ENCODE measurements at places on chromosomes 6 and 20. TPM values are rescaled to one million over a fixed set of nuclear protein-coding genes. Genes with fewer than 3 reads are reported as not detected.
A peak's percentile ranks its signal among the peaks of the same experiment; 100 is the strongest.

- no peak for DNase-seq
Measured at GRCh38 chr6:1233924-1234323, 78.0 kb upstream of the FOXQ1 start.

DNA sequence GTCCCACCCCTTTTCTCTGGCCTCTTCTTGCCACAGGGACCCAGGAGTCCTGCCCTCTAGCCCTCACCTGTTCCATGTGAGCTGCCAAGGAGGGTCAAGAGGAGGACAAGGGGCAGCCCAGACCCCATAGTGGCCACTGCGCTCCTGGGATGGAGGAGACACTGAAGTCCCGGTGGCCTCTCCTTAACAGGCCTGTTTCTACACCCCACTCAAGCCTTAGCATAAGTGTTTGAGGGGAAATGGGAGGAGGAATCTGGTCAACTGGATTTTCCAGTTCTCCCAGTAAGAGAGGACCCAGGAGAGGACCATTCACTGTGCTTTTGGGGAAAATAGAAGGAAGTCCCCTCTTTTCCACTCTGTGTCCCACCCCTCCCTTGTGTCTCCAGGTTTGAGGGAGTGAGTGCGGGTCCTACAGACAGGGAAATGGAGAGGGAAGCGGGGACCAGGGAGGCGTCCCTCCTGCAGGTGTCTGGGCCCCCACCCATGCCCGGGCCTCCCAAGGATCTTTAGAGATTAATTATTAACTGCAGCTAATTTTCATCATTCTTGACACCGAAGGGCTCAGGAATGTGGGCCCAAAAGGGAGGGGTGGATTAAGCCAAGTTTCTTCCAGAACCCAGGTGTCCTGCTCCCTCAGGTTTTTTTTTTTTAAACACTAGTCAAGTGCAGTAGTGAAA, at the start of gene SFTA2:
TSS of gene SFTA2 (minus strand) at position 202 of the 677 bp plus-strand sequence. CDS start at position 128, 74 bp downstream.
- DNase-seq: no peak

- no peak for DNase-seq
Measured at GRCh38 chr20:54843431-54843830, 368.0 kb downstream of the DOK5 start.

DNA sequence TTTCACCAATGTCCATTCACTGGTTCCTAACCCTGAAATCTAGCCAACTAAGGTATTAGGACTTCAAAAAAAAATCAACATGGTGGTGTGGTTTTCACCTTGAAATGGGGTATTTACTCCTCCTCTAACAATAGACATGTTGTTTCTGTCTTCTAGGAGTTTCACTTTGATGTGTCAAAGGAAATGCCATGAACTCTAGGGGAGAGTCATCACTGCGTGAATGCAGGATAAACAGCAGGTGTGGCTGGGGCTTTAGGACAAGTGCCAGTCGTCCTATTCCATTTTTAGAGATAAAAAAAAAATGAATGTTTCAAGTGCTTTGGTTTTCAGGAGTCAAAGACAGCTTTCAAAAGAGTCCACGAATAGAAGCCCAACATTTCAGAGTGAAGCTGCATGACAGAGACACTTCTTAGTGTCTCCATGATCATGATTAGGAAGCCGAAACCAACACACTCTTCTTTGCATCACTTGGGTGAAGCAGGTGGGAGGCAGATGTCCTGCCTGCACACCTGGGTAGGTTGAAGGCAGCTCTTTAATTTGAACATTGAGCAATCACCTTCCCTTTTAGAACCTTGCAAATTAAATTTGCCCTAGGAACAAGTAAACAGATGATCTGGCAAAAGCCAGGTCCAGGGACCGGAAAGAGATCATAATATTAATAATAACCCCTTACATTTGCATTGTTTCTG, 328.5 kb upstream of the PRDM1 start:
- no peak for DNase-seq

GRCh38 chr6:161141173-161141572, 132.7 kb downstream of the AGPAT4 start:
- DNase-seq: no peak

- no peak for DNase-seq
Measured at GRCh38 chr6:68559070-68559469, 76.0 kb upstream of the ADGRB3 start.

DNA sequence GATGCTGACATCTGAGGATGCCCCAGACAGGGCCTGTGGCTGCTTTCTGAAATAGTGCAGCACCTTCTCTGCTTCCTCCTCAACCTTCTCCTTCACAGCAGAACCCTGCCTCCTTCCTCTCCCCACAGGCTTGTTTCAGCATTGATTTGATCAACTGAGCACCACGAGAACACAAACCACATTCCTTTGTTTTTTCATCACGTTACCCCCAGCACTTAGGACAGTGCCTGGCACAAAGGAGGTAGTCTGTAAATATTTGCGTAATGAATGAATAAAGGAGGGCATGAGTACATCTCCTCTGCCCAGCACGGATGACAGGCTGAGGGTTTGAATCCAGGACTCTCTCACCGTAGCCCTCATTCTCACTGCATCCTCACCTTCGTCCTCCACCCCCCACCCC, 21.3 kb upstream of the WFDC2 start:
- DNase-seq: no peak

DNA sequence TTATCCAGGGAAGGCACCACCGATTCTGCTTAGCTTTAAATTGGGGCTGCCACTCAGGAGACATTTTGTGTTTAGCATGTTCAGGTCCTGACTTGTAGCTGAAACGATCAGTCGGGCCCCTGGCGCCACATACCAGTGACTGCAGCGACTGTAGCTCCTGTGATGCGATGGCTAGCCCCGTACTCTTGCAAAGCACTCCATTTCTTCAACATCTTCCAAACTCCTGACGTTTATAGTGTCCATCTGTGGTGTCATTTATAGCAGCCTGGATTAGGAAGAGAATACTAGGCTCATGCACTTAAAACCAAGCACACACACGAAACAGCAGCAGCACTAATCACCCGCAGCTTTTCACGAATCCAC, 13.0 kb downstream of the POU3F2 start:
- no peak for DNase-seq

Gene MED20
- total RNA-seq: 15.5 TPM

DNA sequence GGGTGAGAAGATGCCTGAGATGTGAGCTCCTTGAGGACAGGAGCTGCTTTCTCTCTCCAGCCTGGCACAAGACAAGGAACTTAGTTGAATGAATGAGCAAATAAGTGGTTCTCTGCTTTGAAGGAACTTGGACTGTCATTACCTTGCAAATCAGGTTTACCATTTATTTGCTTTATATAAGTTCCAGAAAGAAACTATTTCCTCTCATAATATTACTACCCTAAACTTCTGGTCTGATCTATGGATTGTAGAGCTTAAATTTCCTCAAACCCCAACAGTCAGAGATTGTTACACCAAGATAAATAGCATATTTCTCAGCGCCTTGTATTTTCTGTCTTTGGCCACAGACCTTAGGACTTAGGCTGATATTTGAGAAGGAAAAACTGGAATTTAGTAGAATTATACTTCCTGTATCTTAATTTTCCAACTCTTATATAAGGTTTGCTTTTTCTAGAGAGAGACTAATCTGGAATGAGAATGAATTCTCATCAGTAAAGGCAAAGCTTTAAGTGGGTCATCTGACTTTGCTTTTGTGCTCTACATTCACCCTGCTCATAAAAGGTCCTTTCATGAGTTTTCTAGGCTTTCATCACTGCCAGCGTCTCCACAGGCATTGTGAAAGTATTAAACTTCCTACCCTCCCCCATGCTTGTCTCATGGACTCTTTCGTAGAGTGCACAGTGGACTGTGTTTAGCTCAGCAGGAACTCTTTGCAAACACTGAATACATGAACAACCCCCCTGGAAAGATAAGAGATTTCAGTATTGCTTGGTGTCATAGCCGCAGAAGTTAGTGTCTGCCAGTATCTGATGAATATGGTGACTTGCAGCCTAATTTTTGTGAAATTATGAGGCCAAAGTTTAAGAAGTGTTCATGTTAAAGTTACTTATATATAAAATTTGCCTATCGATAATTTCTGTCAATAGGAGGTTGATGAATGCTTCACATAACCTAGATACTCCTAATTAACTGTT, 74.0 kb downstream of the PTPRA start:
- DNase-seq: no peak

Gene DAAM2
- 45.2 TPM for total RNA-seq

DNA sequence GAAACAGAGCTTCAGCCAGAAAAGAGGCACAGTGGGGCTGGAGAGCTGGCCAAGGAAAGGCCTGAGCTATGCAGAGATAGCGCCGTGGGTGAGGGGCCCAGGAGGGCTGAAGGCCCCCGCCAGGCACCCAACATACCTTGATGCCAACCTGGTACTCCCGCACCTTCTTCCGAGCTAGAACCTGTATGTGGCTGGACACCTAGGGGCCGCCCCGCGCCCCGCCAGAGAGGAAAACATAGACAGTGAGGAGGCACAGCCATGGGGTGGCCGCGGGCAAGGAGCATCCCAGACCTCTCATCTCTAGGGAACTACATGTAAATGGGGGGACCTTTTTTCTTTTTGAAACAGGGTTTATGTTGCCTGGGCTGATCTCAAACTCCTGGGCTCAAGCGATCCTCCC, 12.0 kb downstream of the RPL10A start:
- no peak for DNase-seq

- no peak for DNase-seq
Measured at GRCh38 chr20:3250091-3250504, 11.1 kb upstream of the SLC4A11 start.

- DNase-seq: no peak
Measured at GRCh38 chr6:15017261-15017660, 228.6 kb upstream of the JARID2 start.

DNA sequence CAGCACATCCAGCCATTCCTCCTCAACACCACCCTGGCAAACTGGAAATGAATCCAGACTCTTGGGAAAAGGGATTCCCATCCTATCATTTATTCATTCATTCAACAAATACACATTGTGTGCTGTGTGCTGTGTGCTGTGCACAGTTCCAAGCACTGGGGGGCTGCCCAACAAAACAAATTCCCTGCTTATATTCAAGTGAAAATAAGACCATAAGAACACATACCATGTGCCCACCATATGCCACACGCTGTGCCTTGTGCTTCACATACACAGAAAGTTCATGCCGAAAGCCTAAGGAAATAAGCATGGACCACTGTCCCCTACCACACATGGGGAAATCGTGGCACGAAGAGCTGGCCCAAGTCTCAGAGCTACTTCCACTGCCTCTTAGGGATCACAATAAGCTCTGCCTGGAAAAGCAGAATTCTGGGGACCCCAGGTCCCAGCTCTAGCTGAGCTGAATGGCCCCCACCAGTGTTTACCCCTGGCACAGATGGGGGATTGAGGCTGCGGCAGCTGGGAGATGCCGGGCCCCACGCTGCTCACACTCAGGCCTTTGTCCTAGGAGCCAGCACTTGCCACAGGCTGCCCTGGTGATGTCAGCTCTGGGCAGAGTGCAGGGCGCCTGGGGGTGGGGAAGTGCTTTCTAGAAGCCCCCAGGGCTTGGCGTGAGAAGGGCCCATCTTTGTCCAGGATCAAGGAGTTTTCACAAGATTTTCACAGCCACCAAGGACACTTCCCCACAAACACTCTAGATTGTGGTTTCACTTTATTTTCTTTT, 99.6 kb downstream of the PREX1 start:
- DNase-seq: peak; percentile 69

- DNase-seq: no peak
Measured at GRCh38 chr6:163459536-163459935, 45.0 kb downstream of the QKI start.

Measured in sigmoid colon (tissue), 7 donors.